ENCODE measurements at places on chromosomes 7 and 10.

DNA sequence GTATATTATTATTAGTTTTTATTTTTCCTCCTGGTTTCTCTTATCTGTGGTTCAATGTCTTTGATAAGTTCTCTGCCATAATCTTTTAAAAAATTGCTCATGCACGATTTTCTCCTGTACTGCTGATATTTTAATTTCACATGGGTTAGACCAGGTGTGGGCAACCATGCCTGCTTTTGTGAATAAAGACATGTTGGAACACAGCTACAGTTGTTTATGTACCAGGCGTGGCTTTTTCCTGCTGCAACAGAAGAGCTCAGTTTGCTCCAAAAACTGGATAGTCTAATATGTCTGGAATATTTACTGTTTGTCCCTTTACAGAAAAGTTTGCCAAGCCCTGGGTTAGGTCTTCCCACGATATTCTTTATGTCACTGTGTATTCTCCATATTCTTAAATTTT lies 105.2 kb downstream of the VWC2 start:
- no peak for DNase-seq

DNA sequence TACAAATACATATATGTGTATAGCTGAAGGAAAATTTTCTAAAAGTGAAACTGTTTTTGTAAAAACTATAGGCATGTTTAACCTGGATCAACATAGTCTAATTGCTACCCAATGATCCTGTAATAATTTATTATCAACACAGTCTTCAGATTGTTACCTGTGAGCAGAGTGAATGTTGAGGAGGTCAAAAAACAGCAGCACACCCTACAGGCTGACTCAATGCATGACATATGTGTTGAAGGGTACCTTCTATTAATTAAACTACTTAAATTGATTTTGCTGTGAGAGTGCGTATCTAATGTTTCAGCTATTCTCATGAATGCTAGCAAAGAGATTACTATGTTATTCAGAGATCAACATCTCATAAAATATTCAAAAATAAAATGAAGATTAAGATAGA lies 411.4 kb downstream of the TNS3 start:
- no peak for DNase-seq

GRCh38 chr10:10796061-10796773 lies 221.5 kb upstream of the CELF2 start:
- DNase-seq, result no peak

- no peak for DNase-seq
These were observed 281.3 kb upstream of the IGFBP3 start for GRCh38 chr7:46202379-46202778.

DNA sequence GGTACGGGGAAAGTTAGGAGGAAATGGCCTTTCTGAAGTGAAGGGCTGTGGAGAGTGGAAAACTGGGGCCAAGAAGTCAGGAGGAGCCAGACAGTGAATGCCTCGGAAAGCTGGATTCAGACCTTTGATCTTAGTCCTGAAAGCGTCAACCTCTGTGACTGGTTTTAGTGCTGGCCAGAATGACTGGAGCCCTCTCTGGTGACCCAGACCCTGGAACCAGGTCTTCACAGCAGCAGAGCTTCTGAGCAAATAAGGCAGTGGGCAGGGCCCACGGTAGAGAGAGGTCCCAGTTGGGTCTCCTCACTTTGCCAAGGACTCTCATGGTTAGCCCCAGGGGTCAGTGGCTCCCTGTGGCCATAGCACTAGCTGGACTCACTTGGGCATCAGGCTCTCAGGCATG lies 157.7 kb upstream of the EEPD1 start:
- DNase-seq, result no peak

GRCh38 chr10:97538411-97538810 lies 34.2 kb upstream of the ANKRD2 start:
- DNase-seq, result no peak

DNA sequence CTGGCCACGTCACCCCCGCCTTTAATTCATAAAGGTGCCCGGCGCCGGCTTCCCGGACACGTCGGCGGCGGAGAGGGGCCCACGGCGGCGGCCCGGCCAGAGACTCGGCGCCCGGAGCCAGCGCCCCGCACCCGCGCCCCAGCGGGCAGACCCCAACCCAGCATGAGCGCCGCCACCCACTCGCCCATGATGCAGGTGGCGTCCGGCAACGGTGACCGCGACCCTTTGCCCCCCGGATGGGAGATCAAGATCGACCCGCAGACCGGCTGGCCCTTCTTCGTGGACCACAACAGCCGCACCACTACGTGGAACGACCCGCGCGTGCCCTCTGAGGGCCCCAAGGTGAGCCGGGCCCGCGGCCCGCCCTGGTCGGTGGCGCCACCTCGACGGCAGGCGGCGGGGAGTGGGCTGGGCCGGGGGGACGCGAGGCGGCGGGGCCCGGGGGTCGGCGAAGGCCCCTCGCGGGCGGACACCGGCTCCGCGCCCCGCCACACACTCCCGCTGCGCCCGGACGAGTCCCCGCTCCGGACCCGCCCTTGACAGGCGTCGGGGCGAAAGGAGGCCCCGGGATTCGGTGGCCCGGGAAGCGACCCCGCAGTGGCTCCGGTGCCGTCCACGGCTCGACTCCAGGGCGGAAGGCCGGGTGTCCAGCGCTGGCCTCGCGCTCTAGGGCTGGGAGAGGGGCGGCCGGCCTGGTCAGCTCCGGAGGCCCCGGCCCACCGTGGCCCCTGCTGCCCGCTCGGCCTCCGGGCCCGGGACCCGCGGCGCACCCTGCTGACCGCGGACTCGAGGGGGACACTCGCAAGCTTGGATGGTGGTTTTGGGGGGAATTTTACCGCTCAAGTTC lies 557 bp downstream of the BAG3 start:
- DNase-seq, result peak; percentile 23

GRCh38 chr7:69398986-69399385 lies 199.3 kb upstream of the AUTS2 start:
- DNase-seq, result no peak

- DNase-seq, result no peak
These were observed 398.5 kb upstream of the AKR1E2 start for GRCh38 chr10:4427532-4427931.

GRCh38 chr7:105021352-105021751 lies 7.3 kb downstream of the KMT2E start:
- no peak for DNase-seq

DNA sequence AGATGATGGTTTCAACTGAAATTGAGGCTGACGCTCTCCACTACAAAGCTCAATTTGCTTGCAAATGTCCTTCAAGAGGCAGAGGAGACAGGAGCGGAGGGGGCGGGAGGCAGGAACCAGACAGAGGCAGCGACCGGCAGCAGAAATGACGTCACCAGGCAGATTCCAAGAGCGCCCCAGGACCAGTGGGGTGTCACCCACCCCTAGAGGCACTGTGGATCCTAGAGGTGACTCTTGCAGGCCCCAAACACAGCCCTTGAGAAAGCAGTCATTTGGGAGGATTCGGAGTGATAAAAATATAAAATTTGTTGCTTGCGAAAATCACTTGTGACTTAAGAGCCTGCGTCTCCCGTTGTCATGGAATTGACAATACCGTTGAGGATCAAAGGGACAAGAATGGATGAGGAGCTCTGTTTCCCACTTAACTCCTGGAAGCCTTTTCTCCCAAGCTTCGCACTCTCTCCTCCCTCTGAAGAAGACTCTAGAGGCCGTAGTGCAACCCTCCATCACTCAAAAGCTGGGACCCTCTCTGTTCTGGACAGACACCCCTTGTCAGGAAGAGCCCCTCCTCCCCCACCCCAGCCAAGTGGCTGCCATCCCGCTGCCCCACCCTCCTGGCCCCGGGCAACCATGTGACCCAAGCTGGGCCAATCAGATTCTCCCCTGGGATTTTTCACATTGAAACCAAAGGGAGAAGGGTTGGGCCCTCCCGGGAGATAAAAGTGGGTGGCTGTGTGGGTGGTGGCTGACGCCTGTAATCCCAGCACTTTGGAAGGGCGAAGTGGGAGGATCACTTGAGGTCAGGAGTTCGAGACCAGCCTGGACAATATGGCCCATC lies 16.3 kb upstream of the SLC29A4 start:
- DNase-seq, result no peak

DNA sequence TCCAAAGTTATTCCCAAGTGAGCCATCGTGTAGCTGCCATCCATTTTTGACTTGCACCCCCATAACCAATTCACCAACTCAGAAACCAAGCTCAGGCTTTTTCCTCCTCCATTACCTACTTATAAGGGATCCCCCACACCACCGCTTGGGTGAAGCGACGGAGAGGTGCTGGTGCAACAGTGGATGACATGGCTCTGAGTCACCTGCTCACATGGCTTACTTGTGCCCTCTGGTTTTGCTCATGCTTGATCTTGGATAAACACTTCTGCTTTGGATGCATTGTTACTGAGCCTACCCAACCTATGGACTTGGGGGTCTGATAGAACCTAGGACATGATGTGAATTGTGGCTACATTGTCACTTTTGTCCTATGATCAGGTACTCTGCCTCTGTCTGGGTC lies 12.0 kb upstream of the AKR1B1 start:
- DNase-seq, result no peak

- DNase-seq, result no peak
These were observed 22.2 kb downstream of the DNAJB12 start for GRCh38 chr10:72332423-72333111.

- no peak for DNase-seq
These were observed 122.2 kb downstream of the GRM3 start for GRCh38 chr7:86765931-86766330.

GRCh38 chr10:89741126-89741762 lies 39.9 kb downstream of the KIF20B start:
- DNase-seq, result no peak

DNA sequence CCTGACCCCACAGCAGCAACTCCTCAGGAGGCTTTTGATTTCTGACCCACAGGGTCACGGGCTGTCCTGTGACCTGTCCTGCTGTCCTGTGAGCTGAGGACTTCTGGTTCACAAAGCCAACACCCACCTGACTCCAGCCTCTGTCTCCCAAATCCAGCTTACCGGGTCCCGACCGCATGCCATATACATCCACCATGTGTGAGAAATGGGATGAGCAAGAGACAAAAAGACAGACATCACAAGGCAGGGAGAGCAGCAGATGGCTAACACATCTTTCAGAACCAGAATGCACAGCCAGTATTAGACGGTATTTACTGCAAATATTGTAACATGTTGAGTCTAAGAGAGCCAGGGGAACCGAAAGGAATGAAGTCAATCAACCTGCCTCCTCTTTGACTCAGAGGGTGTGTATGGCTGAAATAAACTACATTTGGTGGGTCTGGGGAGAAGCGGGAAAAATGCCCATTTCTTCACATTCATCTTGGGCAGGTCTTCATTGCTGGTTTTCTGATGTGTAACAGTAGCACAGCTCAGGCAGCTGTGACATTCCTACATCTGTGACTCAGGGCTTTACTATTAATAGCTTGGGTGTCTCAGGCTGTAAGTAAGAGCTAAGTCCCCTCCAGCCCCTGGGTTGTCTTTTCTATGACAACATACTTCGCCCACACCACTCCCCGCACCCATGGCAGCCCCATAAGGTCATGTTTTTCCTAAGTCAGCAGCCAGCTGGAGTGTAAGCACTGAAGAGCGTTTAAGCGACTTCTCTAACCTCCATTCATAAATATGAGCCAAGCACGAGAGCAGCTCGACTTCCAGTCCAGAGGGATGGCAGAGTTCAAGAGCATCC lies 25.0 kb downstream of the ABLIM1 start:
- peak; percentile 11 for DNase-seq

- no peak for DNase-seq
These were observed 196.0 kb downstream of the TMEM26 start for GRCh38 chr10:61257136-61257535.

GRCh38 chr7:1925973-1926907 lies 256.2 kb downstream of the ELFN1 start:
- DNase-seq, result no peak

DNA sequence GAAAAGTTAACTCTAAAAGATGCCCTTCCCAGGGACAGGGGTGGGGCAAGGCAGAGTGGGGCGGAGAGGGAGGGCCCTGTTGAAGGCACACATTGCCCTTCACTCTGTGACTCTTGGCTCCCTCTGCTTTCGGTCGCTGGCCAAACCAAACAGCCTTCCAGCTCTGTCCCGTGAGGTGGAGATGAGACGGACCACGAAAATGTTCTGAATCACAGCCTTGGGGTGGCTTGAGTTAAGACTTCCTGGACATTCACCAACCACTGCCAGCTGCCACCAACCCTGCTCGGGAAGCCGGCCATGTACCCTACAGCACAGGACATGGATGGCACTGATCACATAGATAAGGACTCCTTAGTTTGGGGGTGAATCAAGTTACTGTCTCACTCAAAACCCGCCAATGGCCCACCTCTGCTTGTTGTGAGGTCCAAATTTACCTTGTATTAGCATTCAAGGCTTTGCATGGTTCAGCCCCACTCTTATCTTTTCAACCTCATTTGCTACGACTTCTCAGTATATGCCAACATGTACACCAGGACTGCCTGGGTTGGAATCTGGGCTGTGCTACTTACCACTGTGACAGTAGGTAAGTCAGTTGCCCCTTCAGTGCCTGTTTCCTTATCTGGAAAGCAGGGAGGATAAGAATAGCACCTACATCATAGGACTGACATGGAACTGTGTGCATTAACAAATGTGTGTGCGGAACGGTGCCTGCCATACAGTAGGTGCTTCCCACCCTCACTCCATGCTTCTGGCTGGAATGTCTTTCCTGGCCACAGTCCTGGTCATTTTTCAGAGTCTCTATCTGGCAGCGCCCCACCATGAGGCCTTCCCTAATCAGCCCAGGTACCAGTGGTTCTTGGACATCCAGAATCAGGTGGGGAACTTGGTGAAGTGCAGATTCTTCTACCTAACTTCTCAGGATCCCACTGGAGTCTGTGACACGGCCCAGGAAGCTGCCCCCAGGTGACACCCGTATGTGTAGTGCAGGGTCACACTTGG lies 28.0 kb downstream of the ITPRIP start:
- no peak for DNase-seq

DNA sequence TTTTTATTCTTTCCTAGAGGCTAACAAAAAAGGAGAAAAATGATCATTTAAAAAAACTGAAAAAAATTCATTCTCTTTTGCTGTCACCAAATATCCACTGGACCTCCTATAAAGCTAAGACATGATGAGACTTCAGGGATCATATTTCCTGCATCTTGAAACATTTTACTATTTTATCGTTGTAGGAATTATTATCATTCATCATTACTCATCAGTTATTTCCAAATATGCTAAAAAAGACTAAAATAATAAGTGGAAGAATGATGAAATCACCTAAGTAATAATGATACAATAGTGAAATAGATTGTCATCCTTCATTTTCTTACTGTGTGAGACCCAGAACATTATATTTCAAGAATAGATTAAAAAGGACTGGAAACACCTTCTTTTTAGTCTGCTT lies 28.3 kb downstream of the TAF3 start:
- DNase-seq, result no peak

- no peak for DNase-seq
These were observed 16.4 kb downstream of the CARD11 start for GRCh38 chr7:3027005-3027845.

DNA sequence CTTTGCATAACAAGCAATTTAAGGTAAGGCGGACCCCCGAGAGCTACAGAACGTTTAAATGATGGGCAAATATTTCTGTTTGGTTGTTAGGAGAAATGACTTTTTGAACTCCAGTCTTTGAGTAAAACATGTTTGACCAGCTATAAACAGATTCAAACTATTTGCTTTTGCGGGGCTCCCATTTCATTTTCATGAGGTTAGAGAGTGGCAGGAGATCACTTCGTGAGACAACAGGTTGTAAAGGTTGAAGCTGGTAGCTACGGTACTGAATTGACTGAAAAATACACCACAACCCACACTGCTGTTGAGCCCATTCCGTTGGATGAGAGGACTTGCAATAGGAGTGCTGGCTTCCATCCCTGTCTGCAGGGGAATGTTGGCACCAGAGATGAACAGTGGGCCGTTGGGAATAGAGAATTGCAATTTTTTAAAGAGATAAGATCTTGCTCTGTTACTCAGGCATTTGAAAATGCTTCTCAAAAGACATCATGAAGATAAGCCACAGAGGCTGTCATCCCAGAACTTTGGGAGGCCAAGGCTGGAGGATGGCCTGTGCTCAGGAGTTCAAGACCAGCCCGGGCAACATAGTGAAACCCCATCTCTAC lies 65.7 kb upstream of the CARD11 start:
- no peak for DNase-seq
